ENCODE measurements at places on chromosomes 1 and 21.

DNA sequence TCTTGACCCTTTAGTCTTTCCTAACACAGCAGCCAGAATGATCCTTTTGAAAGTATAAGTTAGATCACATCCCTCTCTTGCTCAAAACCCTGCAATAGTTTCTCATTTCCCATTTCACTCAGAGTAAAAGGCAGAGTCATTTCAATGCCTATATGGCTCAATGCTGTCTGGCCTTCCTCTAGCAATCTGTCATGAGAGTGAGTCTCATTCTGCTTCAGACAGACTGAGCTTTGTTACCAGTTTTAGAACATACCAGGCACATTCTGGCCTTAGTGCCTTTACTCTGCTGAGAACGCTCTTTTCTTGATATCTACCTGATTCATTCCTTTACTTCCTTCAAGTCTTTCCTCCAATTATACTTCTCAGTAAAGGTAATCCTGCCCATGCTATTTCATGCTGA, 372.8 kb upstream of the PKN2 start:
- no peak for DNase-seq

DNA sequence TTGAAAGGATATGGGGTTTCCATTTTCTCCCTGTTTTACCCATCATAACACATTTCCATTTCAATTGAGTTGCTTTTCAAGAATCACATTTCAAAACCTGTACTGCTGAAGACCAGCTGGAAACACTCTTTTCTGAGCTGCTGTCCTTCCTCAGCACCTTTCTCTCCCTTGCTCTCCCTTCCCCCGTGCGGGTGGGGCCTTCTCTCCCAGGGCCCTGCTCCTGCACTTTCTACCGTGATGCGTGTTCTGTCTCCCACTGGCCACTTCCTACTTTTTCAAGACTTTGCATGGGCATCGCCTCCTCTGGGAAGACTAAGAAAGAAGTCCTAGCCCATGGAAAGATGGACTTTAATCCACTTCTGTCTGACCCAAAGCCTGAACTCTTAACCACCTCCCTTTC, 390.4 kb downstream of the PTPRU start:
- DNase-seq: no peak

- no peak for DNase-seq
These were observed 40.3 kb downstream of the URB1 start for GRCh38 chr21:32352526-32352925.

DNA sequence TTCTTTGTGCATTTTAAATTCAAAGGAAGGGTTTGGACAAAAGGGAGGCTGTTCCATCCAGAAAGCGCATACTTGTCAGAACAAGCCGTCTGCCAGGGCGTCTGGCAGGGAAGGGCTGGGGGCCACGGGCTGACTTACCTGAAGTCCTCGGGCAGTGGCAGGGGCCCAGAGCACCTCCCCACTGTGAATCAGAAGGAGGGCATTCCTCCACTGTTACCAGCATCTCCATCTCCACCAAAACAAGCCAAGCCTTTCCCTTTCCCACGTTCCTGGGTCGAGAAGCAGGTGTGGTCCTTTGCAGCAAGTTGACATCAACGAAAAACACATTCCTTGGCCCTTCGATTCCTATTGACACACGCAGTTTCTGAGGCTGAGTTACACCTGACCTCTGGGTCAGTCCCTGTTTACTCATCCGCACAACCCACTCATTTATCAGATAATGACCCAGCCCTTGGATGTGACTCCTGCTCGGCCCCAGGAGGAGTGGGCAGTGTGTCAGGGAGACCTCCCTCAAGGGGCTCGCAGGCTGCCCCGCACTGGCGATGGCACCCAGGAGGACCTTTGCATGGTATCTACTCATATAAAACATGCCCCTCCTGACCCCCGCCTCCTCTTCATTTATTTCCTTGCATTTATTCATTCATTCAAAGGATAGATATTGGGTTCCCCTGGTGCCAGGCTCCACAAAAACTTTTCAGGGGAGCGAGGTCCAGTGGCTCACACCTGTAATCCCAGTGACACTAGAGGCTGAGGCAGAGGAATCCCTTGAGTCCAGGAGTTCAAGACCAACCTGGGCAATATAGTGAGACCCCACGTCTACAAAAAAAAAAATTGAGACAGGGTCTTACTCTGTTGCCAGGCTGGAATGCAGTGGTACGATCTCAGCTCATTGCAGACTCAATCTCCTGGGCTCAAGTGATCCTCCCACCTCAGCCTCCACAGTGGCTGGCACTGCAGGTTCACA, 60.2 kb downstream of the TOMM20 start:
- no peak for DNase-seq

DNA sequence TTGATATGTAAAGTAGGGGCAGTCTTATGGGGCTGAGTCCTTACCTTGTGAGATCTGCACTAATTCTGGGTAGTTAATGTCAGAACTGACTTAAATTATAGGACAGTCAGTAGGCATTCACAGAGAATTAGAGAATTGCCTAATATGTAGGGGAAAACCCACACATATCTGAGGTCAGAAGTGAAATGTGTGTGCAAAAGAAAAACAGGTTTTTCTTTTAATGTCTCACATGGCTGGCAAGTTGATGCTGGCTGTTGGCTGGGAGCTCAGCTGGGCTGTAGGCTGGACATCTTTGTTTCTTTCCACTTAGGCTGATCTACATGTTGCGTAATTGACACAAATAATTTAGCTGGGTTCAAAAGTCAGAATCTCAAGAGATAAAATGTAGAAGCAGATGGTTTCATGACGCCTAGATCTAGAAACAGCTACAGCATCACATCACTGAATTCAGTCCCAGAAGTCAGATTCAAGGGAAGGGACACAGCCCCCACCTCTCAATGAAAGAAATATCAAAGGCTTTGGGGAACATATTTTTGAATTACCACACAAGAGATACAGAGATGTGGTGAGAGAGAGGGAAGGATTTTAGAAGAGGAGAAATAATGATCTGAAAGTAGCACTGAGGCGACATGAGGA, 98.9 kb downstream of the TNFSF18 start:
- no peak for DNase-seq

DNA sequence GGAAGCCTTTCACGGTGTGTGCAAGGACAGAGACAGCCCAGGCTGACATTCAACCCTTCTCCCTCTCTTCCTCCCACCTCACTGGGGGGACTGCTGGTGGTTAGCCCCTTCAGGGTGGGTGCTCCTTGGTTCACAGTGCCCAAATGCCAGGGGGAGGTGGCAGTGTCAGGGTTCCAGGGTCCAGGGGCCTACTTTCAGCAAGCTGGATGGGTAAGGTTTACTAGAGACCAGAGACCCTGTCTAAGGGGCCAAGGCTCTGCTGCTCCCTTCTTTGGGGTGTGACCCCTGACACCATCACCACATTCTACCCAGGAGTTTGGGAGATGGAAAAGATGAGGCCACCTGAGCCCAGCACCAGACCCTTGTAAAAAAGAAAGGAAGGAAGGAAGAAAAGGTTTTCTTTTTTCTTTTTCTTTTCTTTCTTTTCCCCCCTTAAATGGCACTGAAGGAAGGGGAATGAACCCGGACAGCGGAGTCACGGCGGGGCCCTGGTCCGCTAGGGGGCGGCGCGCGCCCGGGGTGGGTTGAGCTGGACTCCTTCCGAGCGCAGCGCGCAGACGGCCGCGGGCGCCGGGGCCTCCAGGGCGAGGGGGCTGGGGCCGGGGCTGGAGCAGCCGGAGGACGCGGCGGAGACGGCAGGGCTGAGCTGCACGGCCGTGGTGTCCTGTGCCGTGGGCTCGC, 18.8 kb downstream of the KNCN start:
- DNase-seq: no peak

- DNase-seq: no peak
These were observed 18.1 kb upstream of the SFPQ start for GRCh38 chr1:35211120-35211414.

GRCh38 chr1:167043752-167044488, 46.3 kb downstream of the GPA33 start:
- no peak for DNase-seq

GRCh38 chr1:65990161-65990560, 197.5 kb downstream of the PDE4B start:
- DNase-seq: no peak

GRCh38 chr1:152191260-152191659, 32.2 kb upstream of the RPTN start:
- no peak for DNase-seq

GRCh38 chr1:160761046-160761445, 22.0 kb downstream of the SLAMF7 start:
- no peak for DNase-seq

GRCh38 chr1:193416226-193417024, 230.0 kb upstream of the B3GALT2 start:
- DNase-seq: no peak

DNA sequence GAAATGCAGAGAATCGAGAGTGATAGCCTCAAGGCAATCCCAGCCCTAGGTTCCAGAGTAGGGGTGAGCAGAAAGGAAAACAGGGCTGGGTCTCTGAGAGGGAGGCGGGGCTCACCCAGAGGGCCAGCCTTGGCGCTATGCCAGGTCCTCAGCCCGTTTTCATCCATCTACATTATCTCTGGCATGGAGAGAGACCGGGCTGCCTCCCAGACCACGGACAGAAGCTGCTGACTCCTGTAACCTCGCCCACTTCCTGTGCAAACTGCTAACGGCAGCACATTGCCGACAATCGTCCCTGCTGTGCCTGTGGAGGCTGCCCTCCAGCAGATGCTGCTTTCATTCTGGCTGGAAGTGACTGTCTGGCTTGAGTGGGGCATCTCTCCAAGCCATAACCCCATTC, 569.1 kb downstream of the NPHP4 start:
- DNase-seq: no peak

DNA sequence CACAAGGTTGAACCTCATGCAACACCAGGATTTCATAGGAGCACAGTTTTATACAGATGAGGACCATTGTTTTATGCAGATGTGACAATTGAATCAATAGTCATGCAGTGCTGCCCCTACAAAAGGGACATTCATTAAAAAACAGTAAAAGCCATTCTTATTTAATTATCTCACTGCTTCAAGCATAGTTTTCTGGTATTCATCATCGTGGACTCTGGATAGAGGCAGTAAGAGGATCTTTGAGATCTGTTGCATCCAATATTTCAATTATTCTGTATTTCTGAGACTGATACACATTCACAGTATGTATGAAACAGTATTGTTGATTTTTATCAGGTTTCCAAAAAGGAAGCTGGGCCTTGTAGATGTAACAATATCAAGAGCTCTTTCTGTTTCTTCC, 237.6 kb downstream of the RYR2 start:
- no peak for DNase-seq
